ENCODE measurements at places on chromosomes 11 and 22.

DNA sequence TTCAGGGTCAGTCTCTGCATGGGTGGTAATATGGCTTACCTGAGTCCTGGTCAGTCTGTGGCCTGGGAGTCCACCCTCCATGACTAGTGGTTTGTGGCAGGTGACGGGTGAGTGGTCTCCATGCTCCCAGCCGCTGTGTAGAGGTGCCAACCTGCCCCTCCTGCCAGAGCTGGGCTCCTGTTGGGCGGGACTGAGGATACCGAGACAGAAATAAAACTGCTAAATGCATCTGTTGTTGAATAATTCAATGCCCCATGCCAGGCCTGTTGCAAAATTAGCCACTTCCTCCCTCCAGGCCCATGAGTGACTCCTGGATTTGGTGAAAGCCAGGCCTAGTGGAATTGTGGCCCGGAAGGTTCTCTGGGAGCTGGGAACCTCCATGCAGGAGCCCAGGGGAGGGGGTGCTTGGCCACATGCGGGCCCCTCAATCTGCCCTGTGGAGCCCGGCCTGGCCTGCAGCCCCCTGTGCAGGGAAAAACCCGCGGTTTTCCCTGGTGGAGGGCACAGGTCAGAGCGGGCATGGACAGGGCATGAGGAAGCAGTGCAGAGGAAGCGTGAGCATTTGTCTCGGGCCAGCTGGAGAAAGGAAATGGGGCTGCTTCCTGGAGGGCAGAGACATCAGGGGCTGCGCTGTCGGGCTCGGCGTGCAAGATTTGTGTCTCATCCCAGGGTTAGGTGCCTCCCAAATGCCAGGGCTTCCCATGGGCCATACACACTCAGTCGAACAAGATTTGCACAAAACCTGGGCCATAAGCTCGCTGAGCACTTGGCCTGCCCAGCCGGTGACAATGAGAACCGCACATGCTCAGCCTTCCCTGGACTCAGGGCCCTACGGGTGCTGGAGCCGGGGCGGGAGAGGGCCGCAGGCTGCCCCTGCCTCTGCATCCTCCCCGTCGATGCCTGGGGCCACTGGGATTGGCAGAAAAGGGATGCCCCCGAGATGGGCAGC, 66.9 kb downstream of the KCNQ1 start:
- no peak for DNase-seq

DNA sequence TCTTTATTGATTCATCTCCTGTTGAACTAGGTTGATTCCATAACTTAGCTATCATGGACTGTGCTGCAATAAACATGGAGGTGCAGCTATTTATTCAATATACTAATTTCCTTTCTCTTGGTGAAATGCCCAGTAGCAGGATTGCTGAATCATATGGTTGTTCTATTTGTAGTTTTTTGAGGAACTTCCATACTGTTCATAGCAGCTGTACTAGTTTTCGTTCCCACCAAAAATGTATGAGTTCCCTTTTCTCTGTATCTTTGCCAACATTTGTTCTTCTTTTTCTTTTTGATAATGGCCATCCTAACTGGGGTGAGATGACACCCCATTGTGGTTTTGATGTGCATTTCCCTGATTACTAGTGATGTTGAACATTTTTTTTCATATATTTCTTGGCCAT, 87.2 kb upstream of the NAV2 start:
- no peak for DNase-seq

DNA sequence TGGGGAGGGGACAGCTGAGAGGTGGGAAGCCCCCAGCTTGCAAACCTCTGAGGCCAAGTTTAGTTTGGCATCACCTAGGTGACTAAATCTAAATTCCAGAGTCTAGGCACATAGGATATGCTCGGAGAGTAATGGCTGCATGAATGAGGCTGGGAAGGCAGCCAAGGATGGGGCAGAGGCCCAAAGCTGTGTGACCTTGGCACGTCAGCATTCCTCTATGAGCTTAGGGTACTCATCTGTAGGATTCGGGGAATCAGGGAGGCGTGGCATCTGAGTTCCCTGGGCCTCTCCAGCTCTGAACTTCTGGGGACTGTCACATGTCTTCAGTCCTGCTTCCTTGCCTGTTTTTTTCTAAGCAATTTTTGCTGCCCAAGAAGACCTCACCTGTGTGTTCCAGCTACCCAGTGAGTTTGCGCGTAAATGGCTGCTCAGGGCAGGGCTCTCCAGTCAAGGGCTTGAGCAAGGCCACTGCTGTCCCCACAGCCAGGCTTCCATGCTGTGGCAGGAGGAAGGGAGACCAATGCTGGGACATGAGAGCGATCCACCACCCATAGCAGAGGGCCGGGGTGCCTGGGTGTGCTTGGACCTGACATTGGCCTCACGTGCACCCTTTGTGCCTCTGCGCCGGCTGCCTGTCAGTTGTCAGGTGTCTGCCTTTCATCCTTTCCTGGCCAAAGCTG, 13.9 kb downstream of the DAGLA start:
- no peak for DNase-seq

- DNase-seq: no peak
These were observed 9.7 kb downstream of the ASCL2 start for GRCh38 chr11:2260491-2261364.

GRCh38 chr11:117026593-117027330, 71.5 kb downstream of the SIK3 start:
- DNase-seq: no peak

DNA sequence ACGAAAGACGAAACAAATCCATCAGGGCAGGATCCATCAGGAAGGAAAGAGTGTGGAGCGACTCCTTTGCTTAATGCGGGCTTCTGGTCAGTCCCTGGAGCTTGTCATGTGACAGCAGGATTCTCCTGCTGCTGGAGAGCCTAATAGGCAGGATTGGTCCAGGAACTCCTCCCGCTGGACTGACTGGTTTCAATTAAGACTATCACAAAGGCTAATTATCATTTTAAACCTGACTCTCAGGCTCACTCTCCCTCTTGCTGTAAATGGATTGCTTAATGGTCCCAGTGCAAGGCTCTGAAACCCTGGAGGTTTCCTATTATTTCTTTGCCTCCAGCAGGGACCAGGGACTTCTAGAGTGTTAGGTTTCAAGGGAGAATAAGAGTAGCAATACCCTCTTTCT, 493.8 kb downstream of the NTM start:
- DNase-seq: no peak

DNA sequence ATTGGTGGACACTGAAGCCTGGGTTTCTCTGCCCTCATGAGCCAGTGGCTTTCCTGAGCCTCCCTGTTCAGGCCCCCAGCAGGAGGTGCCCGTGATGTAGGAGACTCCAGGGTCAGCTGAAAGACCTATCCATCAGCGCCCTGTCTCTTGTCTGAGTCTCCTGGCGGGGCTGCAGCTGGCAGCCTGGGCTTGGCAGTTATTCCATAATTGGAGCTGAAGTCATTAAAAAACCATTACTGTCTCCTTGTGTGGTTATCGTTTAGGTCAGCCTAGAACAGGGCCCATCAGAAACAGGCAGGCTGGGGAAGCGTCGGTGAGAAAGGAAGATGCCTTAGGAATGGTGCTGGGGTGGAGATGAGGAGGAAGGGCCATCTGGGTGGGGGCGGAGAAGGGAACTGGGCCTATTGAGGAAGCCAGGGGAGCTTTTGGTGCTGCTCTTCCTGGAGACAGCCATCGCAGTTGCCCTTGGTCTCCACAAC, 5.0 kb downstream of the TUB start:
- peak; percentile 13 for DNase-seq

GRCh38 chr11:129260750-129261149, 68.6 kb upstream of the ARHGAP32 start:
- no peak for DNase-seq

GRCh38 chr11:77589181-77589520, 602 bp upstream of the AQP11 start:
- no peak for DNase-seq

GRCh38 chr22:23058063-23058462, 12.3 kb upstream of the GNAZ start:
- no peak for DNase-seq

DNA sequence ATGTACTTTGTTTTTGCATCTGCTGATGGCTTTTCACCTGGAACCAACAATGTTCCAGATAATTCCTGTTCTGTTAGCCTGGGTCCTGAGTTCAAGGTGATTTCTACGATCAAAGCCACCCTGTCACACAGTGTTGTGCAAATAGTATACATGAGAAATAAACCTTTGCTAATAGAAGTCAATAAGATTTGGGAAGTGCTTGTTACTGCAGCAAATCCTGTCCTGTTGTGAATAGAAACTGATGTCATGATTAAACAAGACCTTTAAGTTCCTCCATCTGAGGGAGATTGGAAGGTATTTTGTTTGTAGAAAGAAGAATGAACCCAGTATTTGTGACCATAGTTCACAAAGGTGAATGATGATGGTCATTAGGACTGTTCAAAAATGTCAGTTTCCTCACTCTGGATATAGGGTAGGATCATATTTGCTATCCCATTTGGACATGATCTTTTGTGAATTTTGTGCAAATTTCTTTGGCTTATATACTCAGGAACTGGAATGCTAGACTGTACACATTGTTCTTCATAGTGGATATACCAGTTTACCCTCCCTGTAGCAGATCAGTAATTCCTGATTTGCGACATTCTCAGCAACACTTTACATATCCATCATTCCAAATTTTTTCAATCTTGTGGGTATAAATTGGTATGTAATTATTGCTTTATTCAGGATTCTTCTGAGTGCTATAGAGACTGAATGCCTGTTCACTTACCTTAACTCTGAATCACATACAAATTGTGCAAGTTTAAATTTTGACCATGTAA, 428.5 kb downstream of the METTL15 start:
- no peak for DNase-seq

DNA sequence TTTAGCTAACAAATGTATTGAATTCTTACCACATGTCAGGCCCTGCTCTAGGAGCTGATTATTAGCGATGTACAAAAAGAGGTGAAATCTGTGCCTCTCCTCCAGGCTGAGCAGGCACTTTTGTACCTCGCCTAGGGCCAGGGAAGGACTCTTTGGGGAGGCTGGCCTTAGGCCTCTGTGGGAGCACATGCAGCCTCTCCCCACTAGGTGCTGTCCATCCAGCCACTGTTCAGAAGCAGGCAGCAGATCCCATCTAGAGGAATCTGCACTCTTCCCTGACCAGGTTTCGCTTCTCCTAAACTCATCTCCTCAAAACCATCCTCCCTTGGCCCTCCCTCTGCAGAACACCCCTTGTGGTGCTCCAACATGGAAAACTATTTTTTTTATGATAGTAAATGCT, 51.9 kb upstream of the WT1 start:
- DNase-seq: no peak

- no peak for DNase-seq
These were observed 19.6 kb downstream of the RTN4RL2 start for GRCh38 chr11:57479911-57480310.

GRCh38 chr11:25377466-25377865, 880.6 kb downstream of the LUZP2 start:
- DNase-seq: no peak

DNA sequence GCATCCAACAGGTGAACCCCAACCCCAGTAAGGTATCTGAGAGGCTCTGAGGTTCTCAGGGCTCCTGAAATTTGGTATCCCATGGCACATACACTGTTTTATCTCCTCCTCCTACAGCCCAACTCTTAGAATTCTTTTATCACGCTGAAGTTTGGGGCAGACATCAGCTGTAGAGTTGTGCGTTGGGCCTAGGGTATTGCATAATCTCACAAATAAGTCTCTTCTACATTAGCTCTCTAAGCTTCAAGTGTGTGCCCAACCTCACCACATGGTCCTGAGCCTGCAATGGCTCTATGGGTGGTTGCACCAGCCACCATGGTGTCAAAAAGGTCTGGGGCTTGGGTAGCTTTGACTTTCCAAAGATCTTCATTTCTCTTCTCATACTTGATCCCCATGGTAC, 603.0 kb downstream of the BUD13 start:
- DNase-seq: no peak

- no peak for DNase-seq
These were observed 509.0 kb upstream of the LARGE1 start for GRCh38 chr22:34429314-34429713.

DNA sequence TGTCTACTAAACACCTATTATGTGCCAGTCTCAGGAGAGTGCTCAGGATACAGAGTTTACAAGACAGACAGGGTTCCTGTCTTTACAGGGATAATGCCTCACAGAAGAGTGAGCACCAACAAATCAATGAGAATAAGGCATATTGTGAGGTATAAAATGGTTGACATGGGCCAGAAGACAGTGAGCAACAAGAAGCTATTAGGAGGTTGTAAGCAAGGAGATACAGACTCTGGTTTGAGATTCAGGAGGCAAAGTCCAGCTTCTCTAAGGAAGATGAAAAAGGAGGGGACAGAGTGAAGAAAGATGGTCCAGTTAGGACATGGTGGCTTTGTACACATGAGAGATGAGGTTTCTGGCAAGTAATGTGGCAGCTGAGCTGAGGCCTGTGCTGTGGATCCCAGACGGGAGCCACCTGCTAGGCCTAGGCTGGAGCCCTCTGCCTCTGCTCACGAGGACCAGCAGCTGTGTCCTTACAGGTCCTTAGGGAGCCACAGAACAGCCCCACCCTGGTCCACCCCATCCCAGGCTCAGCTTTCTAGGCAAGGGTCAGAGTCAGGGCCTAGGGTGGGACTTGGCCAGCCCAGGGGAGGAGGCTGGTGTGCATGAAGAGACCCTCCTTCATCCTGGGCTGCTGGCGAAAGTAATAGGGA, 110.5 kb downstream of the ZNF280B start:
- DNase-seq: no peak

DNA sequence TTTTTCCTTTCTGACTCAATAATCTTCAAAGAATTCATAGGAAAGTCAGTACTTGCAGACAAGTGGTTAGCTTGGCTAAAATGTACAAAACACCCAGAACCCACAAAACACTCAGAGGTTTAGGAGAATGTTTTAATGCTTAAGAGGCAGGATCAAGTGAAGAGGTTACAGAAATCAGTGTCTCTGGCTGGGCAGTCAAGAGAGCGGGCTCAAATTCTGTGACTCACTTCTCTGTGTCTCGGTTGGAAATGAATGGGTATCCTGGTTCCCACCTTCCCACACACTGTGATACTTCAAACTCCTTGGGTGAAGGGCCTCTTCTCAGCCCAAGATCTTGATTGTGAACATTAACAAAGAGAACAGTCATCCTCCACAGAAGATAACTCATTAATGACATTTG, 3.8 kb downstream of the MPEG1 start:
- no peak for DNase-seq

GRCh38 chr22:45516163-45516562, 13.5 kb downstream of the FBLN1 start:
- no peak for DNase-seq

GRCh38 chr11:115964091-115964490, 459.9 kb upstream of the CADM1 start:
- no peak for DNase-seq

DNA sequence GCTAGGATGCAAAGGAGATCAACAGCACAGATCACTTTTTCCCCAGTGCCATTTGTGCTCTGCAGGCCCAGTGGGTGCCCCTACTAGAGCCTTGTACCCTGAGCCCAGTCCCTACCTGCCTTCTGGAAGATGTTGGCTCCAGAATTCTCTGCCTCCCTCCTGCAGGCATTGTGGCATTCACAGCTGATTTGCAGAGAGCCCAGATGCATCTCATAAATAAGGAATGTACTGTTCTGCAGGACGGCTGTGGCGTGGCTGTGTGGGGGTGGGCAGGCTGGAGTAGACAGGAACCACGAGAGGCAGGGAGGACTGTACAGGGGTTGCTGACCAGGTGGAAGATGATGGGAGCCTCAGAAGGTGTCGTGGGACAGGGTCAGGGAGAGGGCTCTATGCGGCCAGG, 11.2 kb upstream of the MIAT start:
- DNase-seq: no peak

- DNase-seq: no peak
These were observed 90.9 kb downstream of the RRAS2 start for GRCh38 chr11:14267861-14268635.

- no peak for DNase-seq
These were observed 9.9 kb upstream of the OR8D2 start for GRCh38 chr11:124329787-124330478.
